ENCODE measurements at places on chromosomes 11 and 22.

DNA sequence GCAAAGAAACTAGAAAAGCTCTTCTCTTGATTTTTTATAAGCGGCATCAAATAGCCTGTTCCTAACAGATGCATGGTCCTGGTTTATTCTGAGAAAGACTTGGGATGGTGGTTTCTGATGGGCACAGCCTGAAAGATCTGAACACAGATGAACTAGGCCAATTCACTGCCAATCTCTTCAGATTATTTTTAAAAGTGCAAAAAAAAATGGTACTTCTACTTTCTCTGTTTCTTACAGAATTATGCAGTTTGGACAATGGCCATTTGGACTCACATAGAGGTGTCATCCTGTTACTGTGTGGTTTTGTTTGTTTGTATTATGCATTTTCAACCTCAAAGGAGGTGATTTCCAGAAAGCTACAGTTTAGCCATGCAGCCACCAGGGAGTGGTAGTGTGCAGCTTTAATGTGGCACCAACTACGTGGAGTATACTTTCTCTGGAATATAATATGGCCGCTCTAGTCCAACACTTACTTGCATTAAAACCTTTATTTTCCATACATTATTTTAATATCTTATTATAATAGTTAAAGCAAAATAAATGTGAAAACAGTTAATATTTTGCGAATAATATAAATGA is 469.8 kb upstream of the KIRREL3 start:
- no peak for DNase-seq

GRCh38 chr11:130131961-130132850 is 27.4 kb upstream of the ST14 start:
- no peak for DNase-seq

GRCh38 chr11:72079819-72080325 is 470 bp downstream of the NUMA1 start:
- DNase-seq: no peak

DNA sequence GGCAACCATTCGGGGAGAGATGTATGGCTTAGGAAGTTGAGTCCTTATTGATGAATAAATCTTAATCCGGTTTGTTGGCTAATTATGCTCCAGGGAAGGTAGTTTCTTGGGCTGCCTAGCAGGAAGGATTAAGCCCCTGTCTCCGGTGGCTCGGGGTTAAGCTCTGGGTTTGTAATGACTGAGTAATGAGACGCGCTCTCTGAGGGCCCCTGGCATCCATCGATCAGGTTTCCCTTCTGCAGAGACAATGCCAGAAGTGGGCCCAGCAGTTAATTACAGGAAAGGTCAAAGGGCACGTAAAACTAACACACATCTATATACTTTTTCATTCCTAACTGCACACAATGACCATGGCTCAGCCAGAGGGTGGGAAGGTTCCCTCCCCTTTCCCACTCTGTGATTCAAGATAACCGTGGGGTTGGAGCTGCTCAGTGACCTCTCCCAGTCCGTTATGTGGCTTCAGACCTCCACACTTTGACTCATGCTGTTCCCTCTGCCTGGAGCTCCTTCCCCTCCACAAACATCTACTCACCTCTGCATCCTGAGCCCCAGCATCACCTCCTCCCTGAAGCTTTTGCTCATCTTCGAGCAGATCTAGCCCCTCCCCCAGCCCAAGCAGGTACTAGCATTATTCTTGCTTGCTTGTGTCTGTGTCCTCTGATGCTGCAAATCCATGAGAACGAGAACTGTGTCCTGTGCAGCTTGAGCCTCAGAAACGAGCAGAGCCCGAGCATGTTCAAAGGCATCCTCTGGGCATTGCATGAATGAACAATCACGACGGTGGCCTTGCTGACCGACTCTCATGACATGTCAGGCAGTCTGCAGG is 16.6 kb downstream of the SCUBE1 start:
- DNase-seq: no peak

DNA sequence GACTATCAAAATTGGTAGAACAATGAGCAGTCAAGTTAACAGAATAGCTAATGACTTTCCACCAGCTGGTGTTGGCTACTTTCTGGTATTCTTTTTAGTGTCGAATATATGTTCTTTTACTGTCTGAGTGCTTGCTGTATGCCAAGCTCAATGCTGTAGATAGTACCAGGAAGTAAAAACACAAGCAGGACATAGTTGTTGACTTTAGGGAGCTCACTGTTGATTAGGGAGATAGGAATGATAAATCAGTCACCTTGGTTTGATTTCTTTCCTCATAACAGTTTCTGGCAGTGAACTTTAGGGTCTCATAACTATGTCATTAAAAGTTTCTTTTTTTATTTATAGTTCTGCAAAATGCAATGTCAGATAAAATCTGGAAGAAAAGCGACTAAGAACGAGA is 9.0 kb downstream of the HMGXB4 start:
- DNase-seq: no peak

GRCh38 chr11:2421996-2422395 is 21.4 kb downstream of the TSSC4 start:
- no peak for DNase-seq

GRCh38 chr11:112634995-112635737 is 326.1 kb upstream of the NCAM1 start:
- no peak for DNase-seq

GRCh38 chr11:123527526-123527925 is 97.5 kb downstream of the GRAMD1B start:
- no peak for DNase-seq

- DNase-seq: no peak
These were observed 9.8 kb downstream of the UCP2 start for GRCh38 chr11:73972620-73973449.
